ENCODE measurements at places on chromosomes 3 and 15. TPM values are rescaled to one million over a fixed set of nuclear protein-coding genes. Genes with fewer than 3 reads are reported as not detected.

DNA sequence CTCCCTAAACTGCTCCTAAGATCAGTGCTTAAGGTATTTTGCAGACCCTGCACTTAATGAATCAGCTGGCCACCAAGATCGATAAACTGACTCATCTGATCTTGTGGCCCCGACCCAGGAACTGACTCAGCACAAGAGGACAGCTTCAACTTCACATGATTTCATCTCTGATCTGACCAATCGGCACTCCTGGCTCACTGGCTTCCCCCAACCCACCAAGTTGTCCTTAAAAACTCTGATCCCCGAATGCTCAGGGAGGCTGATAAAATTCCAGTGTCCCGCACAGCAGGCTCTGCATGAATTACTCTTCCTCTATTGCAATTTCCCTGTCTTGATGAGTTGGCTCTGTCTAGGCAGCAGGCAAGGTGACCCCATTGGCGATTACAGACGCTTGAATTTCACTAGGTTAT lies 13.5 kb downstream of the HTR3E start:
- no peak for DNase-seq

DNA sequence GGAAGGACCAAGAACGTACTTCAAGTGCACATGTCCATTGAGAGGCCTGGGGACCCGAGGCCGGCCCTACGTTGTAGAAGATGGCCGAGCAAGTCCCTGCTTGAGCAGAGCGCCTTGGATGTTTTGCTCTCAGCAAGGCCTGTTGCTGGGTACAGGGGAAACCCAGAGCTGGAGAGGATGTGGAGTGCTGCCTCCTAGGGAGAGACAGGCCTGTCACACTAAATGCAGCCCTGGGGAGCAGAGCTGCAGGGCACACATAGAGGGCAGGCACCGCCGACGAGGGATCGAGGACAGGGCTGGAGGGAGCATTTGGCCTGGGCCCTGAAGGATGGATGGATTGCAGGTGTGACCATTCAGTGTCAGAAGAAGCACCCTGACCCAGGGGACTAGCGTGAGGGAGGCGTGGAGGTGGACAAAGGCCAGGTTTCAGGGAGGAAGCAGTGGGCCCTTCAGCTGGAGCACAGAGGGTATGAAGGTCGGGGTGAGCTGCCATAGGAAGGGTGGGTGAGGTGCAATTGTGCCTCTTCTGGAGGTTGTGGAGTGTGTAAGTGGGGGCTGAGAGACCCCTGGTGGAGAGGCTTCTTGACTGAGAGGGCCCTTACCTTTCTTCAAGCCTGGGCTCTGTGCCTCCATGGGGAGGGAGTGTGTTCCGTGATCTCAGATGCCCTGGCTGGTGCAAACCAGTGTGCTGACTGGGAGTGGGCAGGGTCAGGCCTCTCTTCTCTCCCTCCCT lies 142.4 kb downstream of the CHDH start:
- DNase-seq = no peak

DNA sequence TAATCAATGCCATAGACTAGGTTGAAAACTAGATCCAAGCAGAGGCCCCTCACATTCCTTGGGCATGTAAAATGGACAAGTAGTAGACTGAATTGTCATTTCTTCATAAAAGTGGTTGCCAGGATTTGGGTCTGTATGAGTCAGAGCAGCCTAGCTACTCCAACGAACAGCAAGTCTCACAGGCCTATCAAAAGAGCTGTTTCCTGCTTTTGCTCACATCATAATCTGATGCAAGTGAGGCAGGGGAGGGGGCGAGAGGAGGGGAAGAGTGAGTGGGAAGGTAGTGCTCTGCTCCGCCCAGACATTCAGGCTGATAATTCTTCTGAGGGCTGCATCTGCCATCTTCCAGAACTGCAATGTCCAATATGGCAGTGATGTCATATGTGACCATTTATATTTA lies 228.9 kb upstream of the PRICKLE2 start:
- DNase-seq = no peak

GRCh38 chr15:59171067-59171397 lies 35.6 kb upstream of the LDHAL6B start:
- DNase-seq = no peak

DNA sequence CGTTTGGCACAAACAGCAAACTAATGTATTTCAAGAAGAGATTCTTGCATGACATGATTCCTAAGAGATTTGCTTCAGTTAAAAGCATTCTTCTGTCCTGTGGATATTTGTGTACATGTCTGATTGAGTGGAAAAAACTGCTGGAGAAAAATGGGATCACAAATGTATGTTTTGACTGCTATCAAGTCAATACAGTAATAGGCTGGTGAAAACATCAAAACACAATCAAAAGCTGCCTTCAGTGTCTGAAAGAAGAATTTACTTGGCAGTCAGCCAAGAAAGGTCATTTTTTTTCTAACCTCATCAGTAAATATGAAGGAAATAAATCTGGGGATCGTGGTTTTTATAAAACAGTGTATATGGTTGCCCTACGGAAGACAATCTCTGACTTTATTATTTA lies 1214.8 kb downstream of the NSUN3 start:
- DNase-seq = no peak

DNA sequence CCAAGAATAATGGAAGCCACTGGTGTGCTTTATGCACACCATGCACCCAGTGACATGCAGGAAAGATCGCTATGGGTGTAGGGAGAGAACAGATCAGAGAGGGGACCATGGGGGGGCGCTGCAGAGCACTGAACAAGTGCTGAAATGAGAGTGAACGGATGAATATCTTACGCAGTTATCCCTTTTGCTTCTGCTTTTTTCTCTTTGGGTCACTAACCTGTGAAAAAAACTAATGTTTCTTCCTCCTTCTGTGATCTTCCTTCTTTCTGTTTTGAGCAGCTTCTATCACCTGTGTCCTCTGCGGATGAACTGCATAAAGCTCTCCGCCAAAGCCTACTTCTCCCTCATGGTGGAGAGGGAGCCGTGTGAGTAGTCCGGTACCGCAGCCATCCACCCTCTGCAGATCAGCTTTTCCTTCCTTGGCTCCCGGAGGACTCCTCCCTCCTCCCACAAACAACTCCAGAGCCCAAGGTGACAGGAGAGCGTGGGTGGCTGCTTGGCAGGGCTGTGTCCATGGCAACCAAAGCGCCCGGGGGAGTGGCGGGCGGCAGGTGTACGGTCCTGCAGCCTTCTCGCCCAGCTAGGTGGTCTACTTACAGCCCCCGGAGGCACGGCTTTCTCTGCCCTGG lies 106.2 kb downstream of the DGKG start:
- DNase-seq = peak; percentile 68

Gene MINDY2
- 13.2 TPM for total RNA-seq

Gene C3orf18
- 19.3 TPM for total RNA-seq

Gene SLC51A
- 0.30 TPM for total RNA-seq

Gene TTC23
- total RNA-seq = 30.7 TPM
